Uterine smooth muscle cell (primary cell): ENCODE measurements at places on chromosomes 1 and 21. TPM values are rescaled to one million over a fixed set of nuclear protein-coding genes. Genes with fewer than 3 reads are reported as not detected.

ABCG1 gene
- total RNA-seq = 0.44 and 0.50 TPM in 2 replicates

HSD11B1 gene
- total RNA-seq = 10.6 and 14.3 TPM in 2 replicates

CATSPER4 gene
- not detected in 2 replicates for total RNA-seq

LAX1 gene
- total RNA-seq = under 0.01 TPM in 1 of 2 replicates, not detected in the other

LCE1B gene
- total RNA-seq = not detected in 2 replicates

TEX35 gene
- total RNA-seq = not detected in 2 replicates

FBLIM1 gene
- 54.5 and 73.2 TPM in 2 replicates for total RNA-seq

GBP2 gene
- 25.2 and 31.6 TPM in 2 replicates for total RNA-seq

OR2T11 gene
- not detected in 2 replicates for total RNA-seq

NPR1 gene
- total RNA-seq = 1.1 and 4.1 TPM in 2 replicates

LRRC38 gene
- 0.50 TPM in 1 of 2 replicates, not detected in the other for total RNA-seq

TOMM40L gene
- total RNA-seq = 9.2 and 13.2 TPM in 2 replicates

KRTAP6-3 gene
- total RNA-seq = not detected in 2 replicates

CPLANE2 gene
- total RNA-seq = 10.1 and 14.4 TPM in 2 replicates

CACNA1S gene
- not detected in 2 replicates for total RNA-seq

SYTL1 gene
- total RNA-seq = 0.11 and 0.37 TPM in 2 replicates

RPTN gene
- total RNA-seq = not detected in 2 replicates

ANKRD45 gene
- under 0.01 and 1.1 TPM in 2 replicates for total RNA-seq

THEM5 gene
- total RNA-seq = not detected in 2 replicates

LMNA gene
- 1,149 and 1,765 TPM in 2 replicates for total RNA-seq

IFNLR1 gene
- not detected in 2 replicates for total RNA-seq

OR6N1 gene
- total RNA-seq = not detected in 2 replicates

DTL gene
- 6.9 and 21.2 TPM in 2 replicates for total RNA-seq

SERPINC1 gene
- 0.12 TPM in 1 of 2 replicates, not detected in the other for total RNA-seq

FAM177B gene
- total RNA-seq = not detected in 2 replicates

NCAM2 gene
- total RNA-seq = 2.3 and 2.5 TPM in 2 replicates

MTF2 gene
- total RNA-seq = 15.6 and 20.0 TPM in 2 replicates

ADCY10 gene
- total RNA-seq = under 0.01 TPM in 2 replicates

FALEC gene
- 0.25 and 0.77 TPM in 2 replicates for total RNA-seq

PEAR1 gene
- 1.3 and 1.6 TPM in 2 replicates for total RNA-seq

AXDND1 gene
- 0.12 and 0.22 TPM in 2 replicates for total RNA-seq

CNR2 gene
- not detected in 2 replicates for total RNA-seq

BRDT gene
- not detected in 2 replicates for total RNA-seq

GNG4 gene
- total RNA-seq = 2.7 and 3.0 TPM in 2 replicates

SPRR4 gene
- not detected in 2 replicates for total RNA-seq

APCS gene
- not detected in 2 replicates for total RNA-seq

OLFM3 gene
- not detected in 2 replicates for total RNA-seq

CFAP74 gene
- total RNA-seq = not detected in 2 replicates

S100A5 gene
- total RNA-seq = 0.66 TPM in 1 of 2 replicates, not detected in the other

KRTAP10-6 gene
- total RNA-seq = not detected in 2 replicates

SRSF10 gene
- total RNA-seq = 107 and 139 TPM in 2 replicates

LENEP gene
- 1.00 TPM in 1 of 2 replicates, not detected in the other for total RNA-seq

CAMK1G gene
- total RNA-seq = 8.4 and 14.6 TPM in 2 replicates

DEDD gene
- 21.1 and 28.7 TPM in 2 replicates for total RNA-seq

CLCNKA gene
- total RNA-seq = not detected in 2 replicates

AMY2A gene
- not detected in 2 replicates for total RNA-seq

SLC44A3 gene
- 0.22 and 1.2 TPM in 2 replicates for total RNA-seq

SYT14 gene
- total RNA-seq = 3.3 and 4.4 TPM in 2 replicates
